Muscle of leg (tissue), 16 donors: ENCODE measurements at places on chromosomes 11 and 22. TPM values are rescaled to one million over a fixed set of nuclear protein-coding genes. Genes with fewer than 3 reads are reported as not detected.

SLC43A3 gene
- polyA plus RNA-seq: 28.4 TPM

GAB4 gene
- polyA plus RNA-seq: not detected

LRRC4C gene
- polyA plus RNA-seq: 4.5 TPM

LDHAL6A gene
- 0.14 TPM for polyA plus RNA-seq

RIMBP3B gene
- polyA plus RNA-seq: not detected

MGAT3 gene
- polyA plus RNA-seq: 4.0 TPM

MMP12 gene
- polyA plus RNA-seq: not detected

C11orf86 gene
- not detected for polyA plus RNA-seq

GAL3ST3 gene
- 0.98 TPM for polyA plus RNA-seq

PARVB gene
- polyA plus RNA-seq: 40.5 TPM

THY1 gene
- 163 TPM for polyA plus RNA-seq

SLC5A1 gene
- 4.0 TPM for polyA plus RNA-seq

DNAJC4 gene
- polyA plus RNA-seq: 75.1 TPM

OSM gene
- 0.31 TPM for polyA plus RNA-seq

CCDC134 gene
- polyA plus RNA-seq: 7.9 TPM

RFPL2 gene
- not detected for polyA plus RNA-seq

SAA1 gene
- not detected for polyA plus RNA-seq

EHF gene
- 0.07 TPM for polyA plus RNA-seq

LRP4 gene
- polyA plus RNA-seq: 23.6 TPM

BRSK2 gene
- polyA plus RNA-seq: 2.3 TPM

APOL6 gene
- polyA plus RNA-seq: 2.3 TPM

C2CD2L gene
- 7.7 TPM for polyA plus RNA-seq

ELFN2 gene
- 1.4 TPM for polyA plus RNA-seq

SMTNL1 gene
- 208 TPM for polyA plus RNA-seq

CCDC157 gene
- 0.89 TPM for polyA plus RNA-seq

NCR3LG1 gene
- 0.31 TPM for polyA plus RNA-seq

FOLR2 gene
- 28.7 TPM for polyA plus RNA-seq

OR6T1 gene
- not detected for polyA plus RNA-seq
